ENCODE measurements at places on chromosomes 2 and 18.

- no peak for DNase-seq
These were observed 144.9 kb upstream of the HAAO start for GRCh38 chr2:42937171-42937875.

DNA sequence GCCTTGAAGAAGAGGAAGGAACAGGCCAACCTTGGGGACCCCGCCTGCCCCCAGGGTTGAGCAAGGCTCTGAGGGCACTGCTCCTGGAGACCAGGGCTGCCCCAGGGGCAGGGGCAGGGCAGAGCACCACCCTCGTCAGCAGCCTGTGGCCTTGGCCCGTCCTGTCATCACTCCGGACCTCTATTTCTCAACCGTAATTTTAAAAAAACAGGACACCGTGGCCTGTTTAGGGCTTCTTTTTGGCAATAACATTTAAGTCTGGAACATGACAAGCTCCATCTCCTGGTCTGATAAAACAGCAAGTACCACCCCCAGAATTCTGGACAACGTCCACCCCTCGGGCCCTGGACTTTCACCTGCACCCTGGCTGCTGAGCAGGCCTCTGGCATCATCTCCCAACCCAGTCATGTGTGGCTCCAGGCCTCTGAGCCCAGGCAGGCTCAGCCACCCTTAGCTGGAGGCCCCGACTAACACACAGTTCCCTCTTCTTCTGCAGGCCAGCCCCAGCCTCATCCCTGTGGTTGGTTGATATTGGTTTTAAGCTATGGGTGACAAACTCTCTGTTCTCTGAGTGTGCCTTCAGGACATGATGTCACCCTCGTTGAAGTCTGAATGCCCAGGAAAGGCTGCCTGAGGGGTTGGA, 22.6 kb upstream of the ID2 start:
- DNase-seq = no peak

DNA sequence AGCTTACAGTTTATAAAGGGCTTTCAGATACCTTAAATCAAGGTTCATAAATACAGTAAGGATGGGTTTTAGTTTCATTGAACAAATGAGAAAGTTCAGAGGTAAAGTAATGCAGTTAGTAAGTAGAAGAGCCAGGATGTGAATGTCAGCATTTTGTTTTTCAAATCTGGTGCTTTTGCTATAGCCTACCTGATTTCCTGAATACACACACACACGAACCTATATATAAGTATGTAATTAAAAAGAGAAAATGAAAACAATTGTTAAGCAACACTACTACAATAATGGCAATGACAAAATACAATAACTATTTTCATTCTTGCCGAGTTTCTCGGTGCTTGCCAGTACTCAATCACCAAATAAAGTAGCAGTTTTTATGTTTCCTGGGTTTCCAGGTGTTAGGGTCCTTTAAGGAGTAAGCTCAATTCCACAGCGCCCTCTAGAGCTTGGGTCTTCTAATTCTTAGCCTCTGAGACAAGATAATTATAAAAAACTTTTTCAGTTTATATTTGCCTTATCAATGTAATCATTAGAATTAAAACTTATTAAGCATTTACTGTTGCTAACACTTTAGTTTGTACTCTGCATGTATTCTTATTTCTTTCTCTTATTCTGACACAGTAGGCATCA, 512.9 kb upstream of the ACVR2A start:
- DNase-seq = no peak

DNA sequence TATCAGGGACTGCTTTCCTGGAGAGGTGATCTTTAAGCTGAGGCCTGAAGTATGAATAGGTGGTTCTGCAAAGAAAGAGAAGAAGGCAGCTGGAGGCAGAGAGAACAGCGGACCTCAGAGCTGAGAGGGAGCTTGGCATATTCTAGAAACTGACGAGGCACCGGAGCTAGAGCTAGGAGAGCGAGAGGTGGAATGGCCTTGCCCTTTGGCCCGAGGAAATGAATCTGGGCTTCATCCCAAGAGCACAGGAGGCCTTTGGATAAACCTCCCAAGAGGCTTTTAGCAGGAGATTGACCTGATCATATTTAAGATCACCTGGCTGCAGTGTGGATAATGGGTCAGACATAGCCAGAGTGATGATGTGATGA, 7.9 kb downstream of the DYSF start:
- DNase-seq = no peak

DNA sequence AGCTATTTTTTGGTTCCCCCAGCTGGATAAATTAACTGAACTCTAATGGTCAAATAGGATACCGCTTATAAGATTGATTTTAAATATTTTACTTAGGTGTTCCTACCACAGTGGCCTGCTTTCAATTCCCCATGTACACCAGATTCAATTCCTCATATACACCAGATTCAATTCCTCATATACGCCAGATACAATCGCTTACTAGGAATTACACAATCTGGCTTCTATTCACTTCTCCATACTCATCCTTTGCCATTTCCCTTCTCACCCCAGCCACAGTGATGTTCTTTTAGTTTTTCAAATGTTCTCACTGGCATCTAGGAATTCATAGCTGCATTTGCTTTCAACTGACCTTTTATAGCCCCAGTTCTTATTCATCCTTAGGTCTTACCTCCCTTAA, 66.5 kb downstream of the SLC40A1 start:
- no peak for DNase-seq

DNA sequence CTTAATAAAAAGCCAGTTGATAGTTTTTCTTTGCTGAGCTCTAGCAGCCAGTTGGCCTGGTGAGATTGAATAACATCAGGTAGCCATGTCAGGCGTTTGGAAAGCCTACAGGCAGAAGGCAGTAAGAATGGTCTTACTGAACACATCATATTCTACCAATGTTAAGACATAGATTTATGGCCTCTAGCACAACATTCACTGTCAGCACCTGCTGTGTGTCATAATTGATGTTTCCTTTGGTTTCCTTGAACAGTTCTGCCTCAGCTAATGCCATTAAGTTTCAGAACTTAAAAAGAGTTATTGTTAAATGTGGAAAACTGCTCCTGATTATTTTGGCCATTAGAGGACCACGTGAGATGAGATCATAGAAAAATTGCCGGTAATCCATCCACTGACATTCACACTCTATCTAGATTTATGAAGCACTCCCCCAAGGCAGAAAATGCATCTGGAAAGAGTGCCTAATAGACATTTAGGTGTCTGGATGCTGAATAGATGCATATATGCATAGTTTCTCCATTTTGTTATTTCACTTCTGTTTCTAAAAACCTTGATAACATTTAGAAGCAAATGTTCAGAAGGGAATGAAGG, 434.7 kb downstream of the PTPRM start:
- no peak for DNase-seq

DNA sequence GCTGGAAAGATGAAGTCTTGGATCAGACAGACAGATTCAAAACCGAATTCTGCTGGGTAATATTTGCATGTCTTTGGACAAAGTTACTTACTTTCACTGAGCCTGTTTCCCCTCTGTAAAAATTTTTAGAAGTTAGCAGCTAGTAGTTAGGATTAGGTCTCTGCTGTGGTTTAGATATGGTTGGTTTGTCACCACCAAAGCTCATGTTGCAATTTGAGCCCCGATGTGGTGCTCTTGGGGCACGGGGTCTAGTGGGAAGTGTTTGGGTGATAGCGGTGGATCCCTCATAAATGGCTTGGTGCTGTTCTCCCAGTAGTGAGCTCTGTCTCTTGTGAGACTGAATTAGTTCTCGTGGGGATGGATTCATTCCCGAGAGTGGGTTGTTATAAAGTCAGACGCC, 38.9 kb upstream of the PNO1 start:
- DNase-seq = no peak
